ENCODE measurements at places on chromosomes 5 and 9.
A peak's percentile ranks its signal among the peaks of the same experiment; 100 is the strongest.

DNA sequence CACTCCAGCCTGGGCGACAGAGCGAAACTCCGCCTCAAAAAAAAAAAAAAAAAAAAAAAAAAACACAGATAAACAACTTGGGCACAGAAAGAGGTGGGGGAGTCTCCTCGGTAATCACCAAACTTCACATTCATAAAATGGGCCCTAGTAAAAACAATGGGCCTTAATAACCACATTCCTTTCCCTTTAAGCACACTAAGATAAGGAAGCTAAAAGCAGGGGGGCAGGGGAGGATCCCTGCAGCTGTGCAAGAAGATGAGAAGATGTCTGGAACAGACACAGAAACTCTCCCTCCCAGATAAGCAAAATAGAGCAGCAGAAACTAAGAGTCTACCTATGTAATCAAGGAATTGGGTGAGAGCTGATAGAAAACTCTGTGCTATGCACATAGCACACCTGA is 111.2 kb upstream of the FAM174A start:
- DNase-seq, result no peak

- DNase-seq, result no peak
Observed at GRCh38 chr5:146766013-146766412, 112.5 kb downstream of the PPP2R2B start.

DNA sequence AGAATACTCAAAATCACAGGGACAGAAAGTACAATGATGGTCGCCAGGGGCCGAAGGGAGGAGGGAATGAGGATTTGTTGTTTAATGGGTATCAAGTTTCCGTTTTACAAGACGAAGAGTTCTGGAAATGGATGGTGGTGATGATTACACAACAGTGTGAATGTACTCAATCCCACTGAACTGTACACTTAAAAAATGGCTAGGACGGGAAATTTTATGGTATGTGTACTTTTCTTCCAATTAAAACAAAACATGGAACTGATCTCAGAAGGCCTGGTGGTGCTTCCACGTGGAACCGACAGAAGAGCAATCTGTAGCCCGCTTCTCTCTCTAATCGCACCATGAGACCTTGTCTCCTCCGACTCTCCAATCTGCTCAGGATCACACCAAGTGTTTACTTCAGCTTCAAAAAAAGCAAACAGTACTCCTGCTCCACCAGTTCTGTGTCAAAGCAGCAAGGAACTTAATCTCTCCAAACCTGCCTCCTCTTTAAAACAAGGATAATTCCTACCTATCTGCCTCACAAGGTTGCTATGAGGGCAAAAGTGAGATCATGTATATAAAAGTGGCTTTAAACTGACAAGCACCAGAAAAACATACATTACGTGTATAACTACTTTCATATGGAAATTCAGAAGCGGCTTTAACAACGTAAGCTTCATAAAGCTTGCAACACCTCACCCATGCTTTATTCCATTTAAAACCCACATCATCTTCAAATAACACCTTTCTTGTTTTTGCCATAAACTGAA is 2.1 kb downstream of the ECPAS start:
- no peak for DNase-seq

DNA sequence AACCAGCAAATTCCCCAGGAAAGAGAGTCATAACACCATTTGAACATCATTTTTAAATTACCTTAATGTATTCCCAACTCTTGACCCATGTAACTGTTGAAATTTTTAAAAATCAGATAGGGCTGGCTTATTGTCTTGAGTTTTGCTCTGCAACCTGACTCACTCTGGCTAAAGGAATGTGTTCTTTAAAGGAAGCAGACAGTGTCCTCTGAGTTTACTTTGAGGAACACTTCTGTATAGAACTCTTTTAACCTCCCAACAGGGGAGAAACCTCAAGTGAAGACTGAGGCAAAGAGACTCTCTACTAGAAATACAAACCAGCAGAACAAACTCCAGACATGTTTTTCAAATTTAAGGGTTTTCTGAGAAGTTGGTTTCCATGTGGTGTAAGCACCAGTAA is 248.9 kb downstream of the CWC27 start:
- no peak for DNase-seq

DNA sequence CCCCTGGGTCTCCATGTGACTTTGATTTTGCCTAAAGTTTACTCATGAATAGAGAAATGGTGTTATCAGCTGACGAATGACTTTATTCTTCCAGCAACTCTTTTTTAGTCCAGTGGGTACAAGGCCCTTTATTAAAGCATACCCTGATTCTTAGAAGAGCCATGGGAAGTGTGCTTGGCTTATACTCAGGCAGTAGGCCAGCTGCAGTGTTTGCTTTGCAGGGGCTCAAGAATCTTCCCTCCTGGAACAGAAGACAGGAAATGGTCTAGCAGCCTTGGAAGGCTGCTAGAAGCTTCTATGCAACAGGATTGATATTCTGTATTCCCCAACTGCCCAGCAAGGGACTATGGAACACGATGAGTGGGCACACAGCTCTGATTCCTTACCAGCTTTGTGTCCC is 73.4 kb upstream of the PLPP6 start:
- no peak for DNase-seq

GRCh38 chr5:169695025-169695625 is 58.0 kb downstream of the DOCK2 start:
- DNase-seq, result no peak

DNA sequence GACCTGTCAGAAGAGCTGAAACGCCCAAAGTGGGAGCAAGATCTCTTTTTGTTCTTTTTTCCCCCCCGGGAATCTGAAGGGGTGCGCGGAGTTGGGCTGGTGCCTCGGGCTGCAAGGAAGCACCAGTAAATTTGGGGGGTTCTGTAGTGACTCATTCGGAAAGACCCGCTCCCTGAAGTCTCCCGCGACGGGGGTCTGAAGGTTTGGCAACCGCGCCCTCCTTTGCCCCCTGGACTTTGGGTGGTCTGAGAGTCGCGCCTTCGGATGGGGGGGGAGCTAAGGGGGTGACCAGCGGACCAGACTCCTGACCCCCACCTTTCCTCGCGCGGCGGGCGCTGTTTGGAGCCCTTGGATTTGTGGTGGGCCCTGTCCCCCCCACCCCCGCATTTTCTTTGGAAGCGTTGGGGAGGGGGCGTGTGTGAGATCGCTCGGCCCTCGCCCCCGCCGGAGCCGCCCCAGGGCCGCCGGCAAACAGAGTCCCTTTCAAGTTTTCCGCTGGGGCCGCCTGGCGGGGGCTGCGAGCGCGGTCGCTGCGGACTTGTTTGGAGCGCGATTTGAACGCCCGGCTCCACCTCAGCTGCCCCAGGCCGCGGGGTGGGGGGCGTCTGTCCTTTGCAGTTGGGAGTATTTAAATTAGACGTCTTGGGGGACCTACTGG is 2.0 kb downstream of the CXXC5 start:
- peak; percentile 39 for DNase-seq

DNA sequence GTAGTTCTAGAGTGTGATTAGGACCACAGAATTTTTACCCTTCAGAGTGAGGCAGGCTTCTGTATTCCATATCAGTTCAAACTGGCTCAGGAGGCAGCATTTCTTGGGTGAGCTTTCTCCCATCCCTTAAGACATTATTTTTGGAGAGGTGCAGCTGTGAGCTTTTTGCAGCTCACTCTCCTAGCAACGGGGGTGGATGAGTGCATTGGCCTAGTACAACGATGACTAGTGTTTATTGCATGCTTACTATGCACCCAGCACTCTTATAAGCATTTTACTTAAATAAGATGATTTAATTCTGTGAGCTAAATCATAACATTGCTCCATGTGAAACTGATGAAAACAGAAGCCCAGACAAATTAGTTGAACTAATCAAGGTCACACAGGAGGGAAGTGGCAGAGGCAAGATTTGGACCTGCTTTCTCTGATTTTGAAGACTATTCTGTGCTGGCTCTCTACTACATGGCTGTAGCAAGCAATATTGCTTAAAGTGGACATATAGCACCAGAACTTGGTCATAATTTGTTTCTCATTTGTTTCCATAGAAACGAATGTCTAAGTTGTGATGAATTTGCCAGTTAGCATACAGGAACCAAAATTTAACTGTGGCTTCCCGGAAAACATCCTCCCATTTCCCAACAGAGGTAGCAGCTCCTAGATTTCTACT is 372.1 kb upstream of the RIOK2 start:
- DNase-seq, result no peak

DNA sequence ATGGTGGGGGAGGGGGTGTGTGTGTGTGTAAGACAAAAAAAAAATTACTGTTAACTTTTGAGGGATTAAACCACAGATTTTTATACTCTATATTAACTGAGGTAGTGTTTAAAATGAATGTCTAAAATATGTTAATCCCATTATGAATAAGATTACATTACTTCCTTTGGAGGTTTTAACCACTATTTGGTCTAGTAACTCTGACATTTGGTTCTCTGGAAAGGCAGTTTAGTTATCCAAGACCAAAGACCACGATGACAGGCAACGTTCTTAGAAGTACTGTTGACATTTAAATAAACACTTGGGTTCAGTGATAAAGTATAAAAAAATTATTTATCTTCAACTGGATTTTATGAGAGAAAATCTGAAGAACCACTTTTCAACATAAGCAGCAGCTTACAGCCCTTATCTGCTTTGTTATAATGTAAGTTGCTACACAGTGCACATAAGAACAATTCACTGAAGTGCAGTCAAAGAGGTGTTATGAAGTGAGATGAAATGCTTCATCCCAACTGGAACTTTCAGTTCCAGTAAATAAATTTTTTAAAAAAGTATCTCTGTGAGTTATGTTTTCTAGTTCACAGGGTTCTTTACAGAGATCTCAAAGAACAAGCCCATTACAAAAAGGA is 94.5 kb downstream of the OSMR start:
- DNase-seq, result no peak

DNA sequence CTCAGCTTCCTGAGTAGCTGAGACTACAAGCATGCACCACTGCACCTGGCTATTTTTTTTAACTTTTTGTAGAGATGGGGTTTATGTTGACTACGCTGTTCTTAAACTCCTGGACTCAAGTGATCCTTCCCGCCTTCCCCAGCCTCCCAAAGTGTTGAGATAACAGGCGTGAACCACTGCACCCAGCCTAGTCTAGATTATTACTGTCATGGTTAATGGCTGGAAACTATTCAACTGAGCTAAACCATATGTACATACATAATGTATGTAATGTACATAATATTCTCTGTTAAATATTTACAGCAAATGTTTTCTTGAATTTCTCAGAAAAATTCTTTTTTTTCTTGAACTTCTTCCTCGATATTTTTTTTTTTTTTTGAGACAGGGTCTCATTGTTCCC is 21.3 kb downstream of the PPP2CA start:
- no peak for DNase-seq

- DNase-seq, result no peak
Observed at GRCh38 chr9:112971415-112971814, 40.6 kb downstream of the ZNF883 start.

DNA sequence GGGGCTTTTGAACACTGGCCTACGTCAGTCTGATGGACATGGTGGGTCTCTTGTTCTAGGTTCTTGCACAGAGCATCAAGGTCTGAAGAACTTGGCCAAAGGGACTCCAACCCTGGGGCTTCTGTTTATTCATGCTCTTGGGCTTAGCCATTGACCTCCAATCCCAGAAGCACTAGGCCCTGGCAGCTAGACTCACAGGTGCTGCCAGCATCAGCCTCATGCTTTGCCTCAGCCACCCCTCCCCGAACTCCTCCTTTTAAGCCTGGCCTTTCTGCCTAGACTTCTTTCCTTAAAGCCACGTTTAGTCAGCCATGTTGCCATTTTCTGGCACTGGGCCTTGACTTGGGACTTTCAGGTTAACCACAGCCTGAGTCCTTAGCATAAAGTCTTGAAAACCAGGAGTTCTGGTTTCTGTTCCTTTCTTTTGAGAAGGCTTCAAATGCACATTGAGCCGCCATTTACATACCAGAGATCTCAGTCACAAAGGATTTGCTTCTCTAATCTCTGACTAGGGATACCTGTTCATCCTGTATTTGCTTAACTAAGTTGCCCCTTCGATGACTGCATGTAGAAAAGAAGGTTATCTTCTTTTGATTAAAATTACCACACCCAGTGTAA is 54.7 kb downstream of the ANGPTL2 start:
- no peak for DNase-seq

DNA sequence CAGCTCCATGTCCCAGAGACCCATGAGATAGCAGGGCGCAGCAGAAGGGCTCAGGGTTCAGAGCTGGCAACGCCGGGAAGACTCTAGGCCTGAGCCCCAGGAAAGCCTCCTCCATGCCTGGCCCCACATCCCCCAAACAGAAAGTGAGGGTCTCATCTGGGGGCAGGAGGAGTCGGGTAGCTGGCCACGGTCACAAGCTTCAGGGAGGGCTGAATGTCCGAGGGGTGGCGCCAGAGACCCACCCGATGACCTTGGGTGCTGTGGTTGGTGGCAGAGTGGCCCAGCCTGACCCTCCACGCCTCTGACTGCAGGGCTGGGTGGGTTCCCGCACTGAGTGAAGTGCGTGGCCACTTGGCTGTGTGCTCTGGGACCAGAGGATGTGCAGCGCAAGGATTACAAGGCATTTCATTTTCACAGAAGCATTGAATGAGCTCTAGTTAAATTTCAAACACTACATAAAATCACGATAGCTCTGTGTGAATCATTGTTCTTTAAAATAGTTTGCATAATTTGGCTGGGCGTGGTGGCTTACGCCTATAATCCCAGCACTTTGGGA is 3.0 kb downstream of the C8G start:
- no peak for DNase-seq

GRCh38 chr9:12414514-12414913 is 278.7 kb upstream of the TYRP1 start:
- DNase-seq, result no peak

DNA sequence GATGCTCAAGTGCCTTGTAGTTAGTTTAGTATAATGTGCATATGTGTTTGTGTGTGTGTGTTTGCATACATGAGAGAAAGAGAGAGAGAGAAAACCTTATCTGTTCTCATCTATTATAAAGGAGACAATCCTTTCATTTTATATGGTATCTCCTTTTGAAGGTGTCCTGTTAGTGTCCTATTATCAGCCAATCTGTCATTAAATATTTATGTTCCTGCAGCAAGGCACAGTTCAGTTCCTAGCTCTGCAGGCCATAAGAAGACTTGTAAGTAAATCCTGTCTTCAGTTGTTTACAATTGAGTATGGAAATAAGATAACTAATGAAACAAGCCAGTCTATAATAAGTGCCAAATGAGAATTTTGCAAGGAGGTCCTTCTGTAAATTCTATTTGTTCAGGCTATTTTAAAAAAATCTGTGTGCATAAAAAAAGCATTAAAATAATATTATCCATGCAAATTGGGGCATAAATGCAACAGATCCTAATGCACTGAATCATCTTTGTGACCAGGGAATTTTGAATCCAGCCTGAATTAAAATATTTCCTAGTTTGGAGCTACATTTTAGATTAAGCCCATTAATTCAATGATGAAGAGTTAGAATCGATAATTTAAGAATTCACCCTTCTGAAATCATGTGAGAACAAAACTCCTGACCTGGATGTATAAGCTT is 18.1 kb downstream of the MAP1B start:
- no peak for DNase-seq

- no peak for DNase-seq
Observed at GRCh38 chr5:67299231-67299735, 102.7 kb upstream of the CD180 start.

DNA sequence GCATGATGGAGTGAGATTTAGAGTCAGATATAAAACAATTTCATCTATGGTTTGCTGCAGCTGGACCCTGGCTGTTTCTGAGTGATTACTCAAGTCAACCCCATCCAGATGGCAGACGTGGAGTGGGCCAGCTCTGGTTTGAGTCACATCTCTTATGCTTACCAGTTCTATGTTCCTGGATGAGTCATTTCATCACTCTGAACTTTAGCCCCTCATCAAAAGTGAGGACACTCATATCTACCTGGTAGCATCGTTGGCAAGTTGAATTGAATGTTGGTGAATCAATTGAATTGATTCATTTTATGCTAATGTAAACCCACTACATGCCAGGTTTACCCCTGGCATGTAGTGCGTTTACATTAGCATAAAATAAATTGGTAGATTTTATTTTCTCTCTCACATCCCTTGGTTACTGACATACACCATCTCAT is 176.4 kb downstream of the FGF18 start:
- DNase-seq, result no peak
